ENCODE measurements at places on chromosomes 6 and 20. TPM values are rescaled to one million over a fixed set of nuclear protein-coding genes. Genes with fewer than 3 reads are reported as not detected.

The RIPPLY2 gene
- polyA plus RNA-seq = not detected

The BPIFB2 gene
- polyA plus RNA-seq = not detected

The ASIP gene
- polyA plus RNA-seq = 0.39 TPM

The PPARD gene
- polyA plus RNA-seq = 19.5 TPM

The SLC44A4 gene
- polyA plus RNA-seq = 0.50 TPM
